ENCODE measurements at places on chromosomes 6 and 20.

DNA sequence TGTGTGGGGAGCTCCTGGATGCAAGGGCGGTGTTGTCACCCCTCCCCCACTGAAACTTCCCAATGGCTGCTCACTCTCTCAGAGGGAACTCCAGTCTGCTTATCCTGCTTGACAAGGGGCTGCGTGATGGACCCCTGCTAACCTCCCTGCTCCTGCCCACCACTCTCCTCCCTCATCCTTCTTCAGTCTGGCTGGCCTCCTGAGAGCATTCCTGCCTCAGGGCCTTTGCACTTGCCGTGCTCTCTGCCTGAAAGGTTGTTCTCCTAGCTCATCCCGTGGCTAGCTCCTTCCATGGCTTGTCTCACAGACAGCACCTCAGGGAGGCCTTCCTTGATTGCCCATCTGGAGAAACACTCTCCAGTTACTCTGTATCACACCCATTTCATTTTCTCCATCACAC, 73.9 kb upstream of the ZNFX1 start:
- DNase-seq, result no peak

- DNase-seq, result no peak
Observed at GRCh38 chr6:71585472-71585871, 296.9 kb downstream of the OGFRL1 start.

DNA sequence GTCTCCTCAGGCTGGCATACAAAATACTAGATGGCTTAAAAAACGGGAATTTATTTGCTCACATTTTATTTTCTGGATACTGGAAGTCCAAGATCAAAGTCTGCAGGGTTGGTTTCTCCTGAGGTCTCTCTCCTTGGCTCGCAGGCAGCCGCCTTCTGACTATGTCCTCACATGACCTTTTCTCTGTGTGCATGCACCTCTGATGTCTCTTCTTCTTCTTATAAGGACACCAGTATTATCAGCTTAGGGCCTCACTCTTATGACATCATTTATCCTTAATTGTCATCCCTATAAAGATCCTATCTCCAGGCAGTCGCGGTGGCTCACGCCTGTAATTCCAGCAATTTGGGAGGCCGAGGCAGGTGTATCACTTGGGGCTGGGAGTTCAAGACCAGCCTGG, 9.3 kb upstream of the TRIM27 start:
- DNase-seq, result no peak

DNA sequence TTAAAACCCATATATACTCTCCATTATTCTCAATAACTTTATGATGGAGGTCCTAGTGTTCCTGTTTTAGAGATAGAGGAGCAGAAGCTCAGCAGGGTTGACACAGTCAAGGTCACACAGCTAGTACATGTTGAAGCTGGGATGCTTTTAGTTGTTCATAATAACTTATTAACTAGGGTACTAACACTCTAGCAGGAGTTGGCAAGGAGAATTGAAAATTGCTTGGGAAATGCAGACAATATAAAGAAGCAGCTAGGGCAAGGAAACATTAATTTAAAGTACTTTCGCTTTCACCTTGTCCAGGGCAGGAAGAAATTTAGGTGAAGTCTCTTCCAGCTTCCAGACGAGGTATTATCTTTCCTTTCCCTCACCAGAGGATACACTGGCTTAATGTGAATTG, 133.7 kb downstream of the RCAN2 start:
- no peak for DNase-seq

GRCh38 chr6:32110632-32111031, 1.5 kb upstream of the TNXB start:
- DNase-seq, result no peak

GRCh38 chr20:60152792-60153191, 194.6 kb downstream of the CDH26 start:
- DNase-seq, result no peak

DNA sequence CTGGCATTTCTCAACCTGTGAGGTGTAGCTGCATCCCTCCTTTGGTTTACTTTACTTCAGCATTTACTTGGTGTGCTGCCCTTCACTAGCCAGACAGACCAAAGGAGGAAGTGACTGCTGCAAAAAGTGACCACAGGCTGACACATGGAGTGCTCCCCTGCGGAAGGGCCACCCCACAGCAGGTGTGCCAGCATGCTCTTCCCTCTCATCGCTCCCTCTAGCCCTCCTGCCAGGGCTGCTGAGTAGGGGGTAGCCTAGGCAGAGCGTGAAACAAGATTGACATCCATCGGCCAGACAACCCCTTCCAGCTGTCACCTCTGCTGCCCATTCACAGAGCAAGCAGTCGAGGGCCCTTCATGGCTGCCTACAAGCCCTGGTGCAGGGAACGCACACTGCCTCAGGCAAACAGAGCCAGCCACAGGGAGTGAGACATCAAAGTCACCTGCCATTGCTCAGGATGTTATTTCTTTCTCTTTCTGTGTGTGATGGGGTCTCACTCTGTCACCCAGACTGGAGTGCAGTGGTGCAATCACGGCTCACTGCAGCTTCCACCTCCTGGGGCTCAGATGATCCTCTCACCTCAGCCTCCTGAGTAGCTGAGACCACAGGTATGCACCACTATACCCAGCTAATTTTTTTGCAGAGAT, 102.0 kb upstream of the RPS6KA2 start:
- no peak for DNase-seq

- no peak for DNase-seq
Observed at GRCh38 chr6:65469650-65470049, 237.4 kb downstream of the EYS start.

GRCh38 chr20:10603971-10604864, 69.6 kb downstream of the JAG1 start:
- DNase-seq, result no peak

DNA sequence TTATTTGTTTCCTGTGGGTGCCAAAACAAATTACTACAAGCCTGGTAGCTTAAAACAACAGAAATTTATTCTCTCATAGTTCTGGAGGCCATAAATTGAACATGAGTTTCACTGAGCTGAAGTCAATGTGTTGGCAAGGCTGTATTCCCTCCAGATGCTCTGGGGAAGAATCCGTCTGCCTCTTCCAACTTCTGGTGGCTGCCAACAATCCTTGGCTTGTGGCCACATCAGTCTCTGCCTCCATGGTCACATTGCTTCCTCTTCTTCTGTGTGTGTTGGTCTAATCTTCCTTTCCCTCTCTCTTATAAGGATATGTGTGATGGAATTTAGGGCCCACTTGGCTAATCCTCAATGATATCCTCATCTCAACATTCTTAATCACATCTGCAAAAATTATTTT, 92.8 kb upstream of the EPB41L1 start:
- no peak for DNase-seq

GRCh38 chr20:13990465-13990864, at the start of gene SEL1L2:
Gene SEL1L2 (minus strand): TSS chr20:13990614. CDS start chr20:13990534, 80 bp downstream.
- DNase-seq, result no peak

DNA sequence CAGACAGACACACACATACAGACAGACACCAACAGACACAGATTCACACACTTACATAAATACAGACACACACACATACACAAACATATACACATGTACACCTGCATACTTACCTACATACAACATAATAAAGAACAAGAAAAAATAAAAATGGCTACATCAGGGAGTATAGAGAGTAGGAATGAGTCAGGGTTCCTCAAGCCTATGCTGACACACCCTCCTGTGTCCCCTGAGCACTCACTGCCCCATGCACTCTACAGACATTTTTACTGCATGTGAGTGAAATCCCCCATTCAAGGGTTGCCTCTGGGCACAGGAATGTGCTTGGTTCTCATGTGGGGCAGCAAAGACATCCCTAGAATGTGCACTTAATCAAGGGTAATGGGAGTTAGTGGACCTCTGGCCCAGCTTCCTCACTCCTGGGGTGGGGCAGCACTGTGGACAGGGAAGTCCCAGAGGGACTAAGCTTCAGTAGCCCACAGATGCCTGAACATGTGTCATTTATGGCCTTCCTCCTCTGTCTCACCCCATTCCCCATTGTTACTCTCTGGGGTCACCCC, 185.9 kb upstream of the FOXA2 start:
- no peak for DNase-seq

- DNase-seq, result no peak
Observed at GRCh38 chr6:53029761-53030160, 34.7 kb upstream of the GSTA4 start.

DNA sequence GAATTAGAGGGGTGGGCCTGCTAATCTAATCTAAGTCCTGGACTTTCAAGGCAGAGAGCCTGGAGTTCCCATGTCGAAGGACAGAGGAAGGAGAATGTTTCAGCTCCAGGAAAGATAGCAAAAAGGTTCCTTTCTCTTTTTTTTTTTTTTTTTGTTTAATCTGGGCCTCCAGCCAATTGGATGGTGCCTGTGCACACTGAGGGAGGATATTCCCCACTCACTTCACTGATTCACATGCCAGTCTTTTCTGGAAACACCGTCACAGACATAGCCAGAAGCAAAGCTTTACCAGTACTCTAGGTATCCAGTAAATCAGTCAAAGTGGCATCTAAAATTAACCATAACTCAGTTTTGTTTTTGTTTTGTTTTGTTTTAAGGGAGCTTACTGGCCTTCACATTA, 721.1 kb downstream of the TENT5A start:
- DNase-seq, result no peak

- no peak for DNase-seq
Observed at GRCh38 chr6:75505424-75505823, 11.8 kb upstream of the FILIP1 start.

DNA sequence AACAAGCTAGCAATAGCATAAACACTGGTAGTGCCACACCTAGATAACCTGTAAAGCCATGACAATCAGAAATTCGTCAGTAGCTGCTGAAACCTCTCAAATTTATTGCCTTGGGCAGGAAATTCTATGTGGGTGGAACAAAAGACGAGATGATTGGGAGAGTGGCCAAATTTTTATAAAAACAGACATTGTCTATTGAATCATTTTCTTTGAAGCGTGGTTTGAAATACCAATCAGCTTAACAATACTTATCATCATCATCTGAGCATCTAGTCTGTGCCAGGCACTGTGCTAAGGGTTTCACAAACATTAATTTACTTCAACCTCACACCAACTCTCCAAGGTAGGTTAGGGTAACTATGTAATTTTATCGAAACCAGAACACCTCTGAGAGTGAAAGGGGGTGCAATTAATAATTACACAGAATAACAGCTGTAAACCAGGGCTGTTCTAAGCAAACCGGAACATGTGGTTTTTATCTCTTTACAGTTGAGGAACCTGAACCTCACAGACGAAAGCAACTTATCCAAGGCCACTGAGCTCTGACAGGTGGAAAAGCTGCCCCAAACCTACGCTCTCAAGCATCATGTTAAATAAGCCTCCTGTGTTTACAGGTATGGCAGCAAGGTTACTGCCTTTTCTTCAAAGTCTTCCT, 43.4 kb downstream of the NHSL1 start:
- no peak for DNase-seq

GRCh38 chr6:10396785-10397184, 18.1 kb downstream of the TFAP2A start:
- DNase-seq, result no peak

- DNase-seq, result no peak
Observed at GRCh38 chr6:170164271-170164900, 126.5 kb downstream of the DLL1 start.

- no peak for DNase-seq
Observed at GRCh38 chr6:11830105-11830504, 51.5 kb upstream of the ADTRP start.

DNA sequence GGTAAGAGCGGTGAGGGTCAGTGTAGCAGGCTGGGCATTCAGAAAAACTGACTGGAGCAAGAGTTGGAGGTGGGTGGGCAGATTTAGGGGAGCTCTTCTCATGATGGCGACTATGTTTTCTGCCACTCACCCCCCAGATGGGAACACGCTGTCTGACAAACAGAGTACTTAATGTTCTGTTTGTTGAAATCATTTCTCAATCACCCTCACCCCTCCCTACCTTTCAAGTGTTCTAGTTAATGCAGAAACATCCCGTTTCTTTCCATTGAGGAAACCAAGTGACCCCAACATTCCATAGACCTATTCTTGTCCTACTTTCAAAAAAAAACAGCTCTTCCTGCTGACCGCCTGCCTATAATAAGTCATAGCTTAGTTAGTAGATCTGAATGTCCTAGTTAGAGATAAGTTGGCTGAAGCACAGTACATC, 132.5 kb upstream of the NEDD9 start:
- DNase-seq, result no peak

DNA sequence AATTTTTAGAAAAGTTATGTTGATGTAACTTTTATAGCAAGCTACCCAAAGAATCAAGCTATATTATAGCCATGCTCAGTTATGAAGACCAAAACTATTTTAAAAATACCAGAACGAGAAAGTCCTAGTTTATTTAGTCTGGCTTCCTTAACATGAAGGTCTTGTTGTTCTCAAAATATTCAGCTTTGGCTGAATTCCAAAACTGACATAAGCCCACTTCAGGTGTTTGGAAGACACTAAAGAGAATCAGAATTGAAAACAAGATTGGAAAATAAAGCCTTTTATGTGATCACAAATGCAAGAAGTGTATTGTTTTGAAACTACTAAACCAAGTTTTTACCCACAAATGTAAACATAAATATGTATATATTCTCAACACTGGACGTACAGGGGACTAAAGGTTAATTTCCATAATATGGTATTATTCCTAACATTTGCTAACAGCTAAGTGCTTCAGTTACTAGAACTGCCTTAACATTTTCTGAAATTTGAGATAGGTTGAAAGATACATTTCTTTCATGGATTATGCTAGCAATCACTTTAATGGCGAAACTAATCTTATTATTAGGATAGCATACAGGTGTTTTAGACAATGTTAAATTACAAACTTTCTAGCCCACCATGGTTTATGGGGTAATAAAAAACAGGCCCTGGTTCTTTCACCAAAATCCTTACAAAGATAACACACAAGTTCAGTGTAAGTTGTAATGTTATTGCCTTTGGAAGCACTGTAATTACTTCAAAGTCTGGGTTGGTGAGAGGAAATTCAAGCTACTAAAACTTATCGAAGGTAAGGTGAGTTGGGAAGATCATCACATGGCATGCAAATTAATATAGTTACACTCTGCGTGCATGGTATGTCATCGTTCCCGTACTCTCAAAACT, 1.6 kb downstream of the MAP3K5 start:
- DNase-seq, result no peak
